ENCODE measurements at places on chromosomes 3 and 15. TPM values are rescaled to one million over a fixed set of nuclear protein-coding genes. Genes with fewer than 3 reads are reported as not detected.

GRCh38 chr15:84817466-84818081 is 418 bp downstream of the ALPK3 start:
- H3K4me3 ChIP-seq = peak overlapping the region; percentile 15
- H3K36me3 ChIP-seq = no peaks in the 10 kb centered on the region
- no peaks in the 10 kb centered on the region for H3K27me3 ChIP-seq

- no peak for DNase-seq
- H3K36me3 ChIP-seq = no peaks in the 10 kb centered on the region
- H3K27ac ChIP-seq = no peak overlapping the region
Measured at GRCh38 chr15:37034835-37035748, 65.3 kb downstream of the MEIS2 start.

GRCh38 chr3:122097141-122097540 is 42.0 kb downstream of the CD86 start:
- no peaks in the 10 kb centered on the region for H3K4me1 ChIP-seq
- no peak for DNase-seq
- H3K27me3 ChIP-seq = no peaks in the 10 kb centered on the region
- H3K27ac ChIP-seq = no peak overlapping the region

- no peaks in the 10 kb centered on the region for H3K27me3 ChIP-seq
- H3K4me1 ChIP-seq = no peaks in the 10 kb centered on the region
- no peak overlapping the region for H3K4me3 ChIP-seq
- H3K36me3 ChIP-seq = no peaks in the 10 kb centered on the region
- no peak overlapping the region for H3K27ac ChIP-seq
- peak; percentile 21 for DNase-seq
Measured at GRCh38 chr3:100124201-100124761, 10.0 kb upstream of the FILIP1L start.

GRCh38 chr3:62672988-62673313 is 202.3 kb downstream of the CADPS start:
- DNase-seq = no peak
- H3K36me3 ChIP-seq = no peaks in the 10 kb centered on the region
- no peak overlapping the region for H3K27ac ChIP-seq

DNA sequence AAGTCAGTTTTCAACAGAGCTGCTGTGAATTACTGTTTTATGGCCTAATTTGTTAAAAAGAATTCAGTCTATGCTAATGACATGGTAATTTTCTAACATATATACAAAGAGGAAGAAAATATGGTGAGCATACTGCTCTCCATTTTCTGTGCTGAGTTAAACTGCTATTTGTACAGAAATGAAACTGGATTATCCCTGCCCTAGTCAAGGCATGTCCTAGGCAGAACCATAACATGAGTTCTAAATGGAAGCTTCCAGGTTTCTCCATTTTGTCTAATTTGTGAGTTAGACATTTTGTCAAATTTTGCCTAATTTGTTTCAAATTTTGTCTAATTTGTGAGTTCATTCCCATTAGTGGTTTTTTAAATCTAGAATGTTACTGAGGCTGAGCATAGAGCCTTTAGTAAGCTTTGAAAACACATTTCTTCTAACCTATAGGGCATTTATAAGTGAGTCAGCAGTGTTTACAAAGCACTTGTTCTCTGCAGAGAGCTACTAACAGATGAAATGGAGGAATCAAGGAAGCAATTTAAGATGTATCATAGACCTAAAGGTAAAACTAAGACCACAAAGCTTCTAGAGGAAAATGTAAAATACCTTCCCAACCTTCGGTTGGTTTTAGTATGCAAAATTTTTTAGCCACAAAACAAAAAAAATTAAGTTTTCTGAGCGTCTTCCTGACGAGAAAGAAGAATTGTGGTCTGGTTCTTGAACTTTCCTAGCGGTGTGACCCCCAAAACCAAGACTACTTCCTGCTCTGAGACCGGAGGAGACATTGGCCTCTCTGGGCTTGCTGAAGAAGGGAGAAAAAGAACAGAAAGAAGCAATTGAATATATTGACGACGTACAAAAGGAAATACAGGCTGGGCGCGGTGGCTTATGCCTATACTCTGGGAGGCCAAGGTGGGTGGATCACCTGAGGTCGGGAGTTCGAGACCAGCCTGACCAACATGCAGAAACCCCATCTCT is 9.8 kb downstream of the P2RY14 start:
- DNase-seq = no peak
- H3K27ac ChIP-seq = peak overlapping the region; percentile 52
- no peaks in the 10 kb centered on the region for H3K4me1 ChIP-seq
- no peak overlapping the region for H3K4me3 ChIP-seq
- no peaks in the 10 kb centered on the region for H3K36me3 ChIP-seq

GABRR3 gene
- total RNA-seq = not detected

CP gene
- total RNA-seq = 18.9 TPM

TBCCD1 gene
- 11.7 TPM for total RNA-seq
